ENCODE measurements at places on chromosomes 2 and 18.
A peak's percentile ranks its signal among the peaks of the same experiment; 100 is the strongest.

- no peak for DNase-seq
Observed at GRCh38 chr2:42960842-42961180, 168.4 kb upstream of the HAAO start.

DNA sequence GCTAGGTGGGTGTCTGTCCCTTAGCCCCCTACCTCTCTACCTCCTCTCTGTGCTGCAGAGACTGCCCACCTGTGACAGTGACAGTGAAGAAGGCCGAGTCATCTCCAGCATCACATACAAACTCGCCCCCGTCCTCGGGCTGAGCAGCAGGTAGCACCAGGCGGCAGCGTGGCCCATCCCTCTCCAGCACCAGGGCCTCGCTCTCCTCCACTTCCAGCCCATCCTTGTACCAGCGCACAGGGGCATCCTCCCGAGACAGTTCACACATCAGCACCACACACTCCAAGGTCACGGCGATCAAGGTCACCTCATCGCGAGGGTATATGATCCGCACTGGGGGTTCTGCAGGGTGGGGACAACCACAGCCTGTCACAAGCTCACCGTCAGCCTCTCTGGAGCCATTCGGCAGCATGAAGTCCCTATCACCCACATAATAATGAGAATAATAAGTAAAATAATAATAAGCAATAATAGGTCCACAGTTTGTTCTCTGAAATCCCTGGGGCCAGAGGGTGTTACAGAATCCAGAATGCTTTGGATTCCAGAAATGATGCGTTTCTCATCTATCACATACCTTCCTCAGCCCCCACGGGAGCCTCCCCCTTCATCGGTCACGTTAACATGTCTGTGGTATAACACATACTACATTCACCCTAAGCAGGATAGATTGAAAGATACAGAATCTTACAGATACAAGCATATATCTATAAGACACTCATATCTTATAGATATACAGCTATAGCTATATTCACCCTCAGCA is 12.0 kb downstream of the OBSL1 start:
- no peak for DNase-seq

DNA sequence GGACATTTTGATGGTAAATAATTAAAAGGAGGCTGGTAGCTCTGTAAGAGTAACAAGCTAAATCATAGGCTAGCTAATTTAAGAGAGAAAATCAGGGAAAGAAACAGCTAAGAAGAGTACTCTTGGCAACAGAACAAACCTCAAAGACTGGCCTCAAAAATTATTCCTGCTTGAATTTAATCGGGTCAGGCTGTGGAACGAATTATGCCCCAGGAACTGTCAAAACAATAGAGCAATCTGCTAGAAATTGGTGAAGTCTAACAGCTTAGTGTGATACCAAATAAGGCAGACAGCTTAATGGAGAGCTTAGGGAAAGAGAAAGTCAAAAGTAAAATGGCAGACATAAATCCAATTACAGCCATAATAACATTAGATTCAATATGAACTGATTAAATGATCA is 215.7 kb downstream of the MREG start:
- no peak for DNase-seq

DNA sequence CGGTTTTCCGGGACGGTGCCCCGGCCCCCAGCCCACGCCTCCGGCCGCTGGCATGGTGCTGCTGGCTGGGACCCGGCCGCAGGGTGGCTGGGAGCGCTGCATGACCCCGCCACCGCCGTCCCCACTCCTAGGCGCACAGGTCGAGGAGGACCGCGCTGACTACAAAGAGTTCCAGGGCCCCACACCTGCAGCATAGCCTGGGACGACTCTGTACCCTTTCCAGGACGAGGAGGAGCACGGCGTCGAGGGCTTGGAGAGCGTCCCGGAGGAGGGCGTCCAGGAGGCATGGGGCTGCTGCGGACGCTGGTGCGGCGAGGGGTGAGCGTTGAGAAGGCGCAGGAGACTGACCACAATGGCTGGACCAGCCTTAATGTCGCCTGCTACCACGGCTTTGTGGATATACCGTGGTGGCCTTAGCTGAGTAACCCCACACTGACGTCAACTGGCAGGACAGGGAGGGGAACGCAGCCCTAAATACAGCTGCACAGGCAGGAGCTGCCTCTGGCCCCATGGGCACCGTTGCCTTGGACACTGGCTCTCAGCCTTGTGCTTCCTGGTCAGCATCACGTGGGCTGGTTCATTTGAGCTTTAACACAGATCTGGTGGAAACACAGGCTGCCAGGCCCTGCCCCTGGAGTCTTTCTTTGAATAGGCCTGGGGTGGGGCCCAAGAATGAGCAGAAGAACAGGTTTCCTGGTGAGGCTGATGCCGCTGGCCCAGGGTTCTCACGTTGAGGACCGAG is 40.9 kb upstream of the TRIM43B start:
- DNase-seq = peak; percentile 30

DNA sequence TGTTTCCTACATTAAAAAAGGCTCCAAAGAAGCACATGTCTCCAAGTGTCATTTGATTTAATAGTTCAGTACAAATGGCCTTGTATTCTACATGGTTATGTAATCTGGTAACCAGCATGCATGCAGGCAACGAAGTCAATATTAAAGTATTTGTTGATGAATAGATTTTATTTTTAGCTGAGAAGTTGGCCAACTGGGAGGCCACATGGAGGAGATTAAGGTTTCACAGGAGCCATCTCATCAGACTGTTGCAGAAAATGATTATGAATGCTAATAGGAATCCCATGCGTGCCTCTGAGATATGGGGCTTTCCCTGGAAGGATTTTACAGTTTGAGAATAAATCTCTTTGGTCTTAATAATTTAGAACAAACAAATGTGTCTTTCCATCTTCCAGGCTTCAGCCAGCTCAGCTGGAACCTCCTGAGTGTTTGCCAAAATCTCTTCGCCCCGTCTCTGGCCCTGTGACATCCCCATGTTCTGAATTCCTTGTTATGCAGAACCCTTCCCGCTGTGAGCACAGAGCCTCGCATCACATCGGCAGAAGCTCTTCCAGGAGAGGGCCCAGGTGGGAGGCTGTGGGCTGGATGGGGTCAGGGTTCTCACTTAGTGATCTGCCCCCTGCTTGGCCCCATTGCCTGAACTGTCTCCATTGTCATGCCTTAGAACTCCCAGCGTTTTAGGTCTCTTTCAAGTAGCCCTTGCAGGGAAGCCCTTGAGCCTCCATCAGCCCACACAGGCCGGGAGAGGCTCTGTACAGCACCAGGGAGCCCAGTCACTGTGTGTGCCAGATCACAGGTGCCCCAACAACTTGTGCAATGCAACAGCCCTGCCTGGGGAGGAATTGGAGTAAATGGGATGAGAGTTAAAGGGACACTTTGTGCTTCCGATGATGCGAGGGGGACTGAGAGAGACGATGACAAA is 190.5 kb upstream of the TWIST2 start:
- DNase-seq = no peak
